ENCODE measurements at places on chromosomes 2 and 18.

- no peak for DNase-seq
Measured at GRCh38 chr2:11379558-11379957, 35.1 kb upstream of the ROCK2 start.

GRCh38 chr2:73995810-73996209, 11.1 kb downstream of the TET3 start:
- DNase-seq: no peak

GRCh38 chr2:102050854-102051391, 59.2 kb downstream of the IL1R2 start:
- no peak for DNase-seq

GRCh38 chr18:55272510-55273243, 313.4 kb upstream of the CCDC68 start:
- no peak for DNase-seq

DNA sequence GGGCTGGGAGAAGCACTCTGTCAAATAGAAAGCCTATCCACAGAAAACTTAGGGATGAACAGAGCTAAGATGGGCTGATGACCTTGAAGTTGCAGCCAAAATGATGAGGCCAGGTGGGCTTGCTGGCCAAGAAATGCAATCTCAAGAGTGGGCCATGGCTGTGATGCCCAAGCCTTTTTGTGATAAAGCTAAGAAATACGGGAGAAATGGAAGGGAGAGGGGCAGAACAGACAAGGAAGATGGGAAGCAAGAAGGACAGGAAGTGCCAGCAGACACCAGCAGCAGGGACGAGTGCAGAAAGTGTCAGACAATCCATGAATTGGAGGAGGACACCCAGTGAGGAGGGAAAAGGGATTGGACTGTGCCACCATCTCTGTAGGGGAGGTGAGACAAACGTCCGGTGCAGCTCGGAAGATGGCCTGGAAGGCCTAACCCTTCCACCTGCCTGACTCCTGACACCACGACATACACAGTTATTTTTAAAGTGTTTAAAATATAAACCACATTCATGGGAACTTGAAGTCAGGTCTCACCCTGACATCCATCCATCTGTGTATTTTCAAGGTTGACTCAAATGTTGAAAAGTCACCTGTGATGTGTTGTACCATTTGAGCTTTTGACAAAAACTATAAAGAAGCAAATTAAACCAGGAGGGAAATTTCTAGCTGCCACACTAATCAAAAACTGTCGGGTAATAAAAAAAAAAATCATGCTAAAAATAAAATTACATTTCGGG, 105.5 kb downstream of the BCL2 start:
- DNase-seq: no peak

DNA sequence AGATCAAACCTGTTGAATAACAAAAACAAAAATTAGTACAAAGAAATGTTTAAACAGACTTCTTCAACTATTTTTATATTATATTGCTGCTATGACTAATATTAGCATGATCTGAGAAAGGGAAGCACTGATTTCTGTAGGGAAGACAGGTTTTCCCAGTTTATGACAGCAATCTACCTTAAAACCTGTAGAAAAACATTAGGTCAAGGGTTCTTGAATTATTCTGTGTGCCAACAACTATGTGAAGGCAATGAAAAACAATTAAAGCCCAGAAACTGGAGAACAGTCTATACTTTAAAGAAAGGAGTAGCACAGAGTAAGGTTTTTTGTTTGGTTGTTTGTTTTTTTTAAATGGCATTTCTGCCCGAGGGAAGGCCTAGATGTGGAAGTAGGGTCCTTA, 23.3 kb downstream of the PUM2 start:
- no peak for DNase-seq

Data from GM12864 (cell line).